Stimulated activated CD4-positive, alpha-beta T cell treated with anti-CD3 and anti-CD28 coated beads, Interleukin-4, amount 100 ng/mL, for 24 hours (primary cell): ENCODE measurements at places on chromosomes 12 and 14.
A peak's percentile ranks its signal among the peaks of the same experiment; 100 is the strongest.

DNA sequence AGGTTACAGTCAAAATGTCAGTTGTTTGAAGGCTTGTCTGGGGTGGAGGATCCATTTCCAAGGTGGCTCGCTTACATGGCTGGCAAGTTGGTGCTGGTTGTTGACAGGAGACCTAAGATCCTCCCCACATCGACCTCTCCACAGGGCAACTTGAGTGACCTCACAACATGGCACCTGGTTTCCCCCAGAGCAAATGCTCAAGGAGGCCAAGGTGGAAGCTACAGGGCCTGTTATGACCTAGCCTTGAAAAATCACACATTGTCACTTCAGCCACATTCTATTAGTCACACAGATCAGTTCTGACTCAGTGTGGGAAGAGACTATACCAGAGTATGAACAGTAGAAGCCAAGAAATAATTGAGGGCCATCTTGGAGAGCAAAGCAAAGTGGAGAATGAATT, 11.3 kb upstream of the GNG2 start:
- DNase-seq: peak; percentile 61

- DNase-seq: peak; percentile 32
Observed at GRCh38 chr14:20657216-20658211, 16.0 kb upstream of the OR6S1 start.

DNA sequence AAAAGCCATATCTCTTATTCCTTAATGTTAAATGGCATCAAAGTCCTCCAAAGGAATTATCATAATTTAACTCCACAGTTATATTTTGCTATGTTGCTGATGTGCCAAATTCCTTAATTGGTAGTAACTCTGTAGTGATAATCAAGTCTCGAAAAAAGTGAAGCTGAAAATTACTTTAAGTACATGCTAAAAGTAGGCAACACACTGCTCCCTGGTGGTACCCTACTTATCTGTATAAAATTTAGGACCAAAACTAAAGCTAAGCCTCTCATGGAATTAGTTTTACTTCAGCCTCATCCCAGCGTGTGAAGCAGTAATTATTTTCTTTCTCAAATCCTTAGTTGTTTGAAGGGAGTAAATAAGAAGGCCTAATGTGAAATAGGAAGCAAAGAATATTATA, 132.8 kb downstream of the TTLL5 start:
- DNase-seq: no peak

DNA sequence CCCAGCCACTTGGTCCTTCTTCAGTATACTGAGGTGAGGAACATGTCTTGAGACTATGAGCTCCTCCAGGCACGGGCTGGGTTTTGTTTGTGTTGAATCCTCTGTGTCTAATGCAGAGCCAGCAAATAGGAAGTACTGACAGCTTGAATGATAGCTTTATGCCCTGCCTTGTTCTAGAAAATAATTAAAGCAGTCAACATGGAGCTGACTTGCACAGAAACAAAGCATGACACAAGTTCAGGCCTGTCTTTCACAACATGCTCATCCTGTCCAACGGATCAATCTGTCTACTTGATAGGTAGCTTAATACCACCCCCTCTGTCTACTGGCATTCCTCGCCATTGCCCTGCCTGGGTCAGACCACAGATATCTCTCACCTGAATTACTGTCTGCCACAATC, 140.9 kb downstream of the ESRRB start:
- DNase-seq: no peak

- no peak for DNase-seq
Observed at GRCh38 chr12:78540606-78541336, 323.8 kb upstream of the SYT1 start.

GRCh38 chr14:80446356-80446755, 235.1 kb upstream of the DIO2 start:
- no peak for DNase-seq

DNA sequence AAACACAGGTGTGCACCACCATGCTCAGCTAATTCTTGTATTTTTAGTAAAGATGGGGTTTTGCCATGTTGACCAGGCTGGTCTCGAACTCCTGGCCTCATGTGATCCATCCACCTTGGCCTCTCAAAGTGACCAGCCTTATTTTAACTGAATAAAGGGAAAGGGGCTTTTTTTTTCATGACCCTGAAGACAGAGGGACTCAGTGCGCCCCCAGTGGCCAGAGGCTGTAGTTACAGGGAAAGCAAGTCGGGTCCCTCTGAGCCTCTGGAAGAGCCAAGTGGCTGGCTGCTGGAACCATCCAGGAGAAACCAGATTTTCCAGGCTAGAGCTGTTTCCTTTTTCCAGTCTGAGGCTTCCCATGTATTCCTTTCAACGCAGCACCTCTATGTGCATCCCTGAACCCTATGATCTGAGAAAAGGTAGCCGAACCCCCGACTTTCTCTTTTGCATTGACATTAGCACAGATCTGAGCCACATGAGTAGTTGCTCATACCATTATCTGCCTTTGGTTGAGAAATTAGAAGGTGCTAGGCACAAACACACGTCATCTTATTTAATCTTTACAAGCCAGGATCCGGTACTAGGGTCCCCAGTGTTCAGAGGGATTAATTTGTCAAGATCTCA, 342.7 kb downstream of the CACNA1C start:
- DNase-seq: peak; percentile 31
